ENCODE measurements at places on chromosomes 6 and 20.
A peak's percentile ranks its signal among the peaks of the same experiment; 100 is the strongest.

GRCh38 chr20:32805721-32806120 is 14.0 kb upstream of the MAPRE1 start:
- DNase-seq: no peak

DNA sequence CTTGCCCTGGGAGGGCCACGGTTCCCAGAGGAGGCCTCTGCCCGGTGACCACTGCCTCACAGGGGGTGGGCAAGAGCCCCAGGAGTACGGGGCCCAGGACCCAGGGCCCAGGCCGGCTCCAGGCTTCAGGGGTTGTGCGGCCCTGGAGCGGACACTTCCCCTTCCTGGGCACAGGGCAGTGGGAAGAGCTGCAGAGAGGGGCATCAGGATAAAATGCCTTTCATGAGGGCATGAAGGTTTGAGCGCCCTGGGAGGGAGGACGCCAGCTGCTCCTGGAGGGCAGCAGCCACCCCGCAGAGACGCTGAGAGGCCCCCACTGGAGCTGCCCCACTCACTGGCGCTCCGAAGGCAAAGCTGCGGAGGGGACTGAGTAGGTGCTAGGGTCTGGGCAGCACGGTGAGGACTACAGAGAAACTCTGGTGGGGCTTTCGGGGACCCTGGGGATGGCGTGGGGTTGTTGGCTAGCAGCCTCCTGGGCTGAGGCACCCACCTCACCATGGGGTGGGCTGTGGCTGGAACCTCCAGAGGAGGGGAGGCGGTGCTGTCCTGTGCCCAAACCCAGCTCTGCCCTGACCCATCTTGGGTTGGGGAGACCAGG is 10.4 kb downstream of the LAMA5 start:
- DNase-seq: no peak

GRCh38 chr6:70680396-70680795 is 12.7 kb downstream of the SMAP1 start:
- DNase-seq: no peak

DNA sequence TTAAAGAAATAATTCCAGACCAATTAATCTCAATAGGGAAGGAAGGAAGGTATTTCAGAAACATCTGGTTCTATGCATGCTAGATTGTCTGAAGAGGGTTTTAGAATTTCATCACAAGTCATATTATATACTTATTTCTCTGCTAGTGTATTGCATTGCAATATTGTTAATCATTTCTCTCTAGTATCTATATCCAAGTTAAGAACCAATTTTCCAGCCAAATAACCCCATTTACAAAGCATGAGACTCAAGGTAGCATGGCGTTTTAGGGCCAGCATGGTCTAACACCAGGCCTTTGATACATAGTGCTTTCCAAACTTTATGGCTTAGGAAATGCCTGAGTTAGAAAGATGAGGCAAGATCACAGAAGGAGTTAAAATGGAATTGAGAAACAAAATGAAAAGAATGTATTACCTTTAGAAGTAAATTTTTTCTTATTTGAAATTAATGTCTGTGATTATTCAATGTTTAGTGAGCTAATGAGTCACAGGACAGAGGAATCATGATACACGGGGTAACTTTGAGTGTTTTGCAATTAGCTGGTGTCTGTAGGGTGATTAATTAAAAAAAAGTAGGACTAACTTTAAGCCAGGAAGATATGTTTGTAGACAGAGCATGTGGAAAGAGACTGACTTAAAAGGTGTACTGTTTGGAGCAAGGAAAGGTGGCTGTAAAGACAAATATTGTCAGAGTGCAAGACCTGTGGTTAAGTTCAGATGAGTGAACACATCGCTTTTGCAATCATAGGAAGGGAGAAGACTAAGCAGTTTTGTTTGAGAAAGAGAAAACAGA is 1006.2 kb upstream of the CITED2 start:
- DNase-seq: no peak

GRCh38 chr20:24027229-24027628 is 38.6 kb upstream of the GGTLC1 start:
- DNase-seq: peak; percentile 50

DNA sequence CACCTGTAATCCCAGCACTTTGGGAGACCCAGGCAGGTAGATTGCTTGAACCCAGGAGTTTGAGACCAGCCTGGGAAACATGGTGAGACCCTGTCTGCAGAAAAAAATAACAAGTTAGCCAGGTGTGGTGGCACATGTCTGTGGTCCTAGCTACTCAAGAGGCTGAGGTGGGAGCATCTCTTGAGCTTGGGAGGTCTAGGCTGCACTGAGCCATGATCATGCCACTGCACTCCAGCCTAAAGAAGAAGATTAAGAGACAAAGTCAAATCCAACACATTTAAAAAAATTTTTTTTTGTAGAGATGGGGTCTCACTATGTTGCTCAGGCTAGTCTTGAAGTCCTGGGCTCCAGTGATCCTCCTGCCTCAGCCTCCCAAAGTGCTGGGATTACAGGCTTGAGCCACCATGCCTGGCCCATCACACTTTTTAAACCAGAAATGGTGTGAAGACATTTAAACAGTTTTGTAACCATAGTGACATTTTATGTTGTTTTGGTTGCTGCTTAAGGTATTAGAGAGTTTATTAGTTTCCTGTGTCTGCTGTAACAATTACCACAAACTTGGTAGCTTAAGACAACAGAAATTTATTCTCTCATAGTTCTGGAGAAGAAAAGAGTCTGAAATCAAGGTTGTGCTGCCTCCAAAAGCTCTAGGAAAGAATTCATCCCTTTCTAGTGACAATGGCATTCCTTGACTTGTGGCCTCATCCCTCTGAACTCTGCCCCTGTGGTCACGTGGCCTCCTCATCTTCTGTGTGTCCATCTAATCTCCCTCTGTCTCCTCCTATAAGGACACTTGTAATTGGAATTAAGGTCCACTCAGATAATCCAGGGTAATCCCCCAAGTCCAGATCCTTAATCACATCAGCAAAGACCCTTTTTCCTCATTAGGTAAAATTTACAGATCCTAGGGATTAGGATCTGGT is 104.6 kb upstream of the TNFAIP3 start:
- no peak for DNase-seq

DNA sequence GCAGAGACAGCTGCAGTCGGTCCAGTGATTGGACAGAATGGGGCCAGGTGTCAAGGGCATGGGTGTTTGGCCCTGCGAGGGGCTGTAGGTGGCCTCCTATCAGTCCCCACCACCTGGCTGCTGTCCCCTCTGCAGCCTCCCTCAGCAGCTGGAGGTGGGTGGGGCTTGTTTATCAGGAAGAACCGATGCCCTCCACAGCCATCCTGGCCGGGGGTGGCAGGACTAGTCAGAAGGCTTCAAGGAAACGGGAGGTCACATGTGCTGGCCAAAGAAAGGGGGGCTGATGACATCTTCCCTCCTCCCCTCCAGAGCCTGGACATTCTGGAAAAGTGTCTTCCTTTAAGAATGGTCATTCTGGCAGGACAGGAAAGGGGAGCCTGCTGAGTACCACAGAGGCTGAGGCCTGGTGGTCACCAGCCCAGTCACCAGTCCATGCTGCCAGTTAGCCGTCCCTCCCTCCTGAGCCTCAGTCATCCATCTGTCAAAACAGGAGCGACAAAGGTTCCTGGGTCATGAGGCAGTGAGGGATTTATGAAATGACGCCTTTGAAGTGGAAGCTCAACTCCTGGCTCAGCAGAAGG is 4.1 kb downstream of the FAM210B start:
- no peak for DNase-seq

DNA sequence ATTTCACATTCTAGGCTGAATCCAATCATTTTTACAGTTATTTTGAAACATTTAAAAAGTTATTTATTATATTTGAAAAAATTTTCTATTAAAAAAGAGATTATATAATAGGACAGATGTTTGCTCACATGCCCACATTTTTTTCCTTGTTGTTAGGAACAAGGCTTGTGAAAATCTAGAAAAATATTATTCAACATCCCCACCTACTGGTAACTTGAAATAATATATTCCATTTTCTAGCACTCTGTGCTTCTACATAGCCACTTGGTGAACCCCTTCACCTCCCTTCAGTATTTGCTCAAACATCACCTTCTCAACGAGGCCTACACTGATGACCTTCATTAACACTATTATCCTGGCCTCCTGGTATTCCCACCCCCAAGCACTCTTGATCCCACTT is 18.3 kb upstream of the GPRC6A start:
- DNase-seq: no peak

GRCh38 chr20:23745247-23745646 is 5.5 kb downstream of the CST1 start:
- no peak for DNase-seq

All from activated CD4-positive, CD25-positive, alpha-beta regulatory T cell treated with anti-CD3 and anti-CD28 coated beads, Interleukin-2, amount 50 U/mL, for 72 hours (primary cell).